H9 (cell line): ENCODE measurements at places on chromosomes 7 and 10.

GRCh38 chr7:67716729-67717128 lies 720.1 kb downstream of the TYW1 start:
- DNase-seq, result no peak

- DNase-seq, result peak; percentile 80
Observed at GRCh38 chr10:95246582-95247051, 44.2 kb downstream of the PDLIM1 start.

GRCh38 chr7:72336382-72336631 lies 75.8 kb downstream of the CALN1 start:
- no peak for DNase-seq

DNA sequence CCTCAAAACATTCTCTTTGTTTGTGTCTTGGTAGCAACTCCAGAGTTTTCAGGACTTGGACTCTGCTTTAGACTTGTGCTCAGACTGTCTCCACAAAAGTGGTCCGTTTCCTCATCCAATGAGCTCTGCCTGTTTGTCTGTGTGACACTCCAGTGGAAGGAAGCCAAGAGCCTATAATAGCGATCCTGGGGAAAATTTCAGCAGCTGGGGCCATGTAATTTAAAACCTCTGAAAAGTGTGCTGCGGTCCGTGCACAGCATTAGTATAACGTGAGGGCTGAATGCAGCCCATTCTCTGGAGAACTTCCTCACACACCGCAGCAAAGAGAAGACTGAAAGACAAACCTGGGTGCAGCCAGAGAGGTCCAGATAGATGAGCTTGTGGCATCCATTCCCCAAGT lies at the start of gene LRRC17:
LRRC17 (plus strand) TSS at position 259 of the 400 bp plus-strand sequence. CDS start 20,914 bp downstream, outside the sequence.
- DNase-seq, result no peak

DNA sequence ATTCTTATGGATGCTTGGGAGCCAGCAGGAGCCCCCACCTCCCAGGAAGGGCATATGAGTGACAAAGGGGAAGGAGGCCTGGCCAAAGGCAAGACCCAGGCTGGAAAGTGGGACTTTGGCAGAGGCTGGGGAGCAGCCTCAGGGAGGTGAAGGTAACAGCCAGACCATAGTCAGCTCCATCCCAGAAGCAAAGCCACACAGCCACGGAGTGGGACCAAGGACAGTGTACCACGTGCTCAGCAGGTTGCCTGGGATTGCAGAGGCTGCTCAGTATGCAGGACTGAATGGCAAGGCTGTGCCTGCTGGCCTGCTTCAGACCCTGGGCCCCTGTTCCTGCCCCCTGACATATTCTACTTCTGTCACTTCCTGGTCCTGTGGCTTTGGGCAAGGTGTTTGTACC lies 17.6 kb upstream of the GPR26 start:
- peak; percentile 27 for DNase-seq

DNA sequence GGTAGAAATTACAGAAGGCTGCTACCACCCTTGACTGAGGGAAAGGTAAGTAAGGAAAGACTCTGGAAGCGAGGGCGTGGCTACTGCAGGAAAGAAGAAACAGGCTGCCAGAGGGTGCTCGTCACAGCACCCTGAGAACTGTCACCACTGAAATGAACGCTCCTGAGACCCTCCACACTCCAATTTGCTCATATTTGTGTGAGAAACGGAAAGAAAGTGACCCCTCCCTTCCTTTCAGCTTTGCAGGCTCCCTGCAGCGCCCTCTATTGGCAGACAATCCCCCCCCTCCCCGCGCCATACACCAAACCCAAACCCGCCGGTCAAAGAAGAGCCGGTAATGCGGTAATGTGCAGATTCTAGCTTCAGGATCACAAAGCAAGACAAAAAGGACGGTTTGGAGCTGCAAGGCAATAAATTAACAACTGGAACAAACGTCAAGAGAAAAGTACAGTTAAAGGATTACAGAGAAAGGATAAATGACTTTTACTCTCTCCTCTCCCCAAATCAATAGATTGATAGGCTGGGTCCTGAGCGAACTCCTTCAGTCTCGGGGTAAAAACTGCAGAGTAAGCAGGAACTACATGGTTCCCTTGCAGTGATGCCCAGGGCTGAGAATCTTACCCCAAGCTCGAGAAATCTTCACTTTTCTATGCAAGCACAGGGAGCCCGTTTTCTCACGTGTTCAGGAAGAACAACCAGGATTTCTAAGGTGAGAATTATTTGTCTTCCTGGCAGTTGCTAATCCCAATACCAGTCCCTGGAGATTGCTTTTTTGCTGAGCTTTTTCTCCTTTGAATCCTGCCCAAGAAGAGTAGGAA lies 47.6 kb downstream of the STEAP1B start:
- peak; percentile 84 for DNase-seq

- DNase-seq, result no peak
Observed at GRCh38 chr10:80487421-80487785, 33.3 kb downstream of the TSPAN14 start.

DNA sequence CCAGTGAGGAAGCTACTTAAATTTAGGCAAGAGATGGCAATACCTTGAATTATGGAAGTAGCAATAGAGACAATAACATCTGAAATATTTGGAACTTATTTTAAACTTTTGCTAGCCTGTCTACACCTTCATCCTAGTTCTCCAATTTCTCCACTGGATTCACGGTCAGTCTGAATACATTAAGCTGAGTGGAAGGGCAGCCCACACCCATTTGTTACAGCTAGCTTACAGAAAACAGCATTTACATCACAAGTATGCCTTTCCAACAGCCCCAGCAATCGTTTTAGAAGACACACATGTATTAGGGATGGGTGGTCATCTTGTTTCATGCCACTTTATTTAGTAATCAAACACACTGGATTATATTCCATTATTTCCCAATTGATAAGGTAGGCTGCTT lies 16.7 kb downstream of the EPC1 start:
- no peak for DNase-seq

DNA sequence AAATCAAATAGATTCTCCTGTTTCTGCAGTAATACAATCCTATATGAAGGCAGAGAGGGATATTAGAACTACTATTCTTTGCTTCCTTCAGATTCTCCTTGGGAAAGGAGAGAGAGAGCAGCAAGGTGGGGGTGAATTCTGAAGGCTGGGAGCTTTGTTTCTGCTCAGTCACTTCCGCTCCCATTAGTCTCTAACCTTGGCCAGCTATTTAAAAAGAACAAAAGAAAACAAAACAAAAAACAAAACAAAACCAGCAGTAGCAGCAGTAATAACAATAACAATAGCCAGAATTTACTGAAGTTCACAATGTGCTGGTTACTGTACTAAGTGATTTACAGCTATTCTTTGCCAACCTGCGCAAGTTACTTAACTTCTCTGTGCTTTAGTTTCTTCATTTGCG lies 9.9 kb downstream of the GPR85 start:
- DNase-seq, result no peak

- DNase-seq, result no peak
Observed at GRCh38 chr10:115321360-115321759, 228.2 kb downstream of the ATRNL1 start.

DNA sequence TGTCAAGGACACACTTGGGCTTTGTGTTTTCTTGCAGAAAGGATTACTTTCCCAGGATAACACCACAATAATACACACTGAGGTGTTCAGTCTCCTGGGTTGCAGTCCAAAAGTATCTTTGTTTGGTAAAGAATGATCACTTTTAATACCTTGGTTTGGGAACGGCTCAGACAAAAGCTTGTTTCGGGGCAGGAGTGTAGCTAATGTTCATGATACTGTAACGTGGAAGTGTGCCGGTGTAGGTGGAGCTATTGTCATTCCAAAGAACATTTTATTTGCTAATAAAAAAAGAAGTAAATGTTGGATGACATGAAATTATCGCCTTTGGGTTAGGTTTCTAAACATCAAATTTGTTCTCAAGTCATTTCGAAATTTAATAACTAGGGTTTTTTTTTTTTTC lies 1.2 kb downstream of the EIF4H start:
- DNase-seq, result no peak

DNA sequence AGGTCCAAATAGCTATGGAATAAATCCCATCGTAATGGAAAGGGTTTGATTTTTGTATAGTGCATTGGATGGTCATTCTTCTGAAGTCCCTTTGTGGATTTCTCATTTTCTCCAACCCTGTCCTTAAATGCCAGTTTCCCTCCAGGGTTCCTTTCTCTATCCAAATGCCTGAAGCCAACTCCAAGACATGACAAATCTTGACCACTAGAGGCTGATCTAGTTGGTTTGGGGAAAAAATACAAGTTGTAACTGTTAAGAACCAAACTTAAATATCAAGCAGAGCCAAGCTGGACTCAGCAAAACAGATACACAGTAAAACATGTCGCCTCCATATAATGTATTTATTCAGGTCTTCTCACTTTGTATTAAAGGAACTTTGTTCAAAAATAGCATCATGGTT lies 28.7 kb downstream of the FRMD4A start:
- DNase-seq, result no peak
